Left renal cortex interstitium (tissue), 4 donors: ENCODE measurements at places on chromosomes 5 and 9. TPM values are rescaled to one million over a fixed set of nuclear protein-coding genes. Genes with fewer than 3 reads are reported as not detected.

DNA sequence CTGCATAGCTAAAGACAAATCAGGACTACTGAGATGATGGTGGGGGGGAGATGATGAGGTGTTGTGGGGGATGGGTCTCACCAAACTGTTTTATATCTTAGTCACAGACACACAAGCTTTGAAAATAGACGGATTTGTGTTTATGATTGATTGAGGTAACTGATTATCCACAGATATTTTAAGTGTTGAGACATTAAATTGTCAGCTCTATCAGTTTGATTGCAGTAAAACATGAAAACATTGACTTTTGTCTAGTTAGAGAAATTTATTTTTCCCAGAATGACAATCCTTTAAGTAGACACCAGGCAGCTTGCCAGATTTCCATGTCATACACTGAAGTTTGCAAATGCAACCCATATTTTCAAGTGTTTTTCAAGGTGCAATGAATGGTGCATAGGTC, 149.8 kb downstream of the NR2F1-AS1 start:
- no peak for DNase-seq

DNA sequence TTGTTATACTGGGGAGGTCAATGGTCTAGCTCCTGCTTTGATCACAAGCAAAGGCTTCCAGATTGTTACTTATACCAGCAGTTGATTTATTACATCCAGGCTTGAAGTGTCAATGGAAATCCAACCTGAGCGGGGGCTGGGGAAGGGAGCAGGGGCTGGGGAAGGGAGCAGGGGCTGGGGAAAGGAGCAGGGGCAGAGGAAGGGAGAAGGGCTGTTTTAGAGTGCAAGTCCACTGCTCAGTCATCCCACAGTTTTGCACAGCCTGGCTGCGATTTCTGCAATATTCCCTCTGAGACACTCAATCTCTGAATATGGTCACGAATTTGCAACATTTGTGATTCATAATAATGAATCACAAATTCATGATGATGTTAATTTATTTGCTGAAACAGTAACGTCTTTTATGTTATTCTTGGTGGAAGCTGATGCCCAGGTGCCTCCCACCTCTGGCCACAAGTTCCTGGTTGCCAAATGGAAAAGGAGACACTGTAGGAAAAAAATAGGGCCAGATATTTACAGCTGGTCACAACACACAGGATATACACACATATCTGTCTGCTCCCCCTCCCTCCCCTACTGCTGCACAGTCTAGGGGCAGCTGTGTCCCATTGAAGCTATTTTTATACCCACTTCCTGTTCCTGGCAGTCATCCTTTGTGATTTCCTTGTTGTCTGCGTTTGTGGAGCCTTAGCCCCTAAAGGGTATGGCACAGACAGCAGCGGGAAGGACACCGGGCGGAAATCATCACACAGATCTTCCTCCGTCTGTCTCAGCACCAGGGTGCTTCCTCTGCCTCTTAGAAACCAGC, 325.1 kb downstream of the GADD45G start:
- peak; percentile 43 for DNase-seq

DNA sequence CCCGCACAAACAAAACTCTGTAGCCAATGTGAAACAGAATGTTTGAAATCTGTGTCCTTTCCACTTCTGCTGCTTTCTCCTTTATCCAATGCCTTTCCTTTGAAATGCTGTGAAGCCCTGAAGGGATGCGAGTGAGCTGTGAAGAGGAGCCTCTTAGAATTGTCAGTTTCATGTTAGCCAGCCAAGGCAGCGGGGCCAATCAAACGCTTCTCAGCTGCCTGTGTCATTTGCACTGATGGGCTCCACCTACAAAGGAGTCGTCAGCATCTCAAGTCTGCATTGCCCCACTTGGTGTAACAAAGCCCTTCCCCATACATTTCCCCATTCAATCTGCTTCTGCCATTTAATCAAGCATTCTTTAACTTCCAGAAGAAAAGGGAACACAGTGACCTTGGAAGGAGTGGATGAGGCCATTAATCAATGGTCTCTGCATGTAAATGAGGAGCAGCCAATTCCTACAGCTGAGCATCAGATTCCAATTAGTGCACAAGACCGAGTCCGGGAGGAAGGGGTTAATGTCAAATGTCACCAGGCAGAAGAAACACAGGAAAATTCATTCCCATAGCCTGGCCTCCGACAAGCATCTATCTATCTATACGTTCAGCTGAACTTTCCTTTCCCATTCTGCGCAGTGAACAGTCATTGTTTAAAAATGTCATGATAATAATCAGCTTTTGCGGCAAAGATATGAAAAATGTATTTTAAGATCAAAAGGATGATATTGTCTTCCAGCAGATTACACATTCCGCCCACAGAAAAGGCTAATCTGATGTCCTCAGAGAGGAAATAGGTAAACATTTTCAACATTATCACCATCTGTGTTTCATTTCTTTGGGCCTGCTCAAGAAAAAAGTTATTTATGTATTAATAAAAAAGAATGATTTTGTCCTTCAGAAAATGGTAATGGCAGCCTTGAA, 154.6 kb downstream of the FSTL4 start:
- DNase-seq: no peak

DNA sequence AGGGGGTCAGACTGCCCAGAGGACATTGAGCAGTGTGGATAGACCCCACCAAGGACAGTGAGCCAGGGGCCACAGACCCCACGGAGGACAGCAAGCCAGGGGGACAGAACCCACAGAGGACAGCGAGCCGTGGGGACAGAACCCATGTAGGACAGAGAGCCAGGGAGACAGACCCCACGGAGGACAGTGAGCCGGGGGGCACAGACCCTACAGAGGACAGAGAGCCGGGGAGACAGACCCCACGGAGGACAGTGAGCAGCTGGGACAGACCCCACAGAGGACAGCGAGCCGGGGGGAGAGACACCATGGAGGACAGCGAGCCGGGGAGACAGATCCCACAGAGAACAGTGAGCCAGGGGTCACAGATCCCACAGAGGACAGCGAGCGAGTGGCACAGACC, 3.4 kb upstream of the ZDHHC11 start:
- DNase-seq: no peak

GRCh38 chr5:77935506-77936364, 159.6 kb upstream of the TBCA start:
- DNase-seq: no peak

DNA sequence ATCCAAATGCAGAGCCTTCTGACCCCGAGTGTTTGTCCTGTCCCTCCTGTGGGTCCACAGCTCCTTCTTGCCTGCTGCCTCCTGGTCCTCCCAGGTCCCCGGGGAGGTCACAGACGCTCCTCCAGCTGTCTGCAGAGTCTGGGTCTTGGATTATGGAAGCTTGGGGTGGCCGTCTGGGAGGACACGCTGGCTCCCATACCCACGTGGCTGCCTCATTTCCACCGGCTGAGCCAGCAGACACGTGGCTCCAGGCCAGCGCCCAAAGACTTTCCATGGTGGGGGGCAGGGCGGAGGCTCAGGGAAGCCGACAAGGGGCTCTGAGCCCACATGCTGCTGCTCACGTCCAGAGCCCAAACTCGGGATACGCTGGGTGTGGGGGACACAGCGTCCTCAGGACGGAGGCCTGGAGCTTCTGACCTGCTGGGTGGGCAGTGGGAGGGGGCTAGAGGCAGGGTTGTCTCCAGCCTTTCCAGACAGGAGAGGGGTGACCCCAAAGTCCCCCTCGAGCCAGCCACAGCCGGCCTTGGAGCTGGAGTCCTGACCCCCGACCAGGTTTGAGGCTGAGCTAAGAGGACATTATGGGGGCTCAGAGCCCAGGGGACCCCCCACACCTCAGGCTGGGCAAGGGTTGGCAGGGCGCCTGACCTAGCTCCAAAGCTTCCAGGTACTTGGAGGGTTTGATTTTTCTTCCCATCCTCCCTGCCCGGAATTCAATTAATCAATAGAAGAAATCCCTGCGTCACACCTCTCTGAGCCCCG, 24.2 kb upstream of the RNU6ATAC start:
- no peak for DNase-seq

- no peak for DNase-seq
These were observed 31.5 kb upstream of the ZCCHC9 start for GRCh38 chr5:81269751-81270393.

DNA sequence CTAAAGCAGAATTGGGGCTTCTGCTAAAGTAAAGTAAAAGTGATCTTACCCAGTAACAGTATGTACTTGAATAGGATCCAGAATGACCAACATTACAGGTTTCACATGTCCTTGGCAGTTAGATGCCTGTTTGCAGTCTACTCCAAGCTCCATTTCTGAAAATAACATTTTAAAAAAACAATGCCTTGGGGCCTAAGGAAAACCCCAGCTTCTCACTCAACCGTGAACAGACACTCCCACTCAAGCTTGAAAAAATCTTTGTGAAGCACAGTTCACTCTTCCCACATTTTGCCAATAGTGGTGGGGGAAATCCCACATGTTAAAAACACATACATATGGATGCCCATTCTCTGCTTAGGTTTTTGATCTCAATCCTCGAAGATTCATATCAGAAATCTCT, 304.1 kb downstream of the ARRDC3 start:
- DNase-seq: no peak

DNAI1 gene
- polyA plus RNA-seq: 5.7 TPM

IGFBPL1 gene
- polyA plus RNA-seq: 1.5 TPM

C8G gene
- 0.51 TPM for polyA plus RNA-seq
